ENCODE measurements at places on chromosomes 7 and 10. TPM values are rescaled to one million over a fixed set of nuclear protein-coding genes. Genes with fewer than 3 reads are reported as not detected.

PDZD7 gene
- 2.3 TPM for total RNA-seq

SHH gene
- not detected for total RNA-seq

XRCC2 gene
- 0.48 TPM for total RNA-seq

GLRX3 gene
- total RNA-seq = 36.1 TPM

CDH23 gene
- 13.8 TPM for total RNA-seq

PGAM1 gene
- total RNA-seq = 171 TPM

C10orf67 gene
- not detected for total RNA-seq

OR2A42 gene
- total RNA-seq = under 0.01 TPM

SLC39A12 gene
- 0.88 TPM for total RNA-seq

UCN3 gene
- not detected for total RNA-seq

Measured in breast epithelium (tissue), 4 donors.